ENCODE measurements at places on chromosomes 16 and 17.

DNA sequence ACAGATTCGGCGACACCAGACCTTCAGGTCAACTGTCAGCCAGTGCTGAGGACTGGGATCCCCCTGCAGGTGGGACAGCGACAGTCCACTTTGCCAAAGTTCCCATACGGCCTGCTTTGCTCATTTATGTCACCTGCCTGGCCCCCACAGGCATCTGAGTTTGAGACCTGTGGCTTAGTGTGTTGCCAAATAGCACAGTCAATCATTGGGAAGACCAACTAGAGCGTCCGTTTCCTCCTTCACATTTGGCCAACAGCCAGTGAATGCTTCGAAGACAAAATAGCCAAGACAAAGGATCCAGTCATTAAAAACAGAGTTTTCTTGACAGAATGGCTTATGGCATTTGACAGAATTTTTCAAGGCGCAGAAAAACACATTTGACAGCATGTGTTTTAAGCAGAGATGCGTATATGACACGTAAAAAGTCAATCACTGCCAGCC lies 113.8 kb downstream of the ABCC12 start:
- DNase-seq, result no peak

DNA sequence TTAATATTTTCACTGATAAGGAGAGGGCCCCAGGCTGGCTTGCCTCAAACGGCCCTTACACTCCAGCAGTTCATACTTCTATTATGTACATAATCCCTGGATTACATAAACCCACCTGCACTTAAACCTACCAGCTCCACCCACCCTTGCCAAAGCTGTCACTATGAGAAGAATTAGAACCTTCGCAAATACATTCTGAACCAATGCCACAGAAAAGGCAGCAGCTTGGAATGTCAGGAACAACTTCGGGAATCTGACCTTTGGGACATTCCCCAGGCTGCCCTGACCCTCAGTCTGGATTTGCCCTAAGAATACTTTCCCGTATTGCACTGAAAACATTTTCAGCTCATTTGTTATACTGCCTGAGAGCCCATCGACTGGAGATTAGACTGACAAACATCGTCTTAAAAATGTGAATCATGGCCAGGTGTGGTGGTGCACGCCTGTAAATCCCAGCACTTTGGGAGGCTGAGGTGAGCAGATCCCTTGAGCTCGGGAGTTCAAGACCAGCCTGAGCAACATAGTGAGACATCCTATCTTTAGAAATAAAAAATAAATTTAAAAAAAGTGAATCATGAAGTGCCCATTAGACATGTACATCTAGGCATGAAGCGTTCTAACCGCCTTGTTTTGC lies 21.0 kb upstream of the SEC14L1 start:
- DNase-seq, result no peak

- DNase-seq, result no peak
Measured at GRCh38 chr17:10516065-10516464, 2.3 kb downstream of the MYH1 start.

- no peak for DNase-seq
Measured at GRCh38 chr16:19354371-19354770, 63.3 kb upstream of the TMC5 start.

DNA sequence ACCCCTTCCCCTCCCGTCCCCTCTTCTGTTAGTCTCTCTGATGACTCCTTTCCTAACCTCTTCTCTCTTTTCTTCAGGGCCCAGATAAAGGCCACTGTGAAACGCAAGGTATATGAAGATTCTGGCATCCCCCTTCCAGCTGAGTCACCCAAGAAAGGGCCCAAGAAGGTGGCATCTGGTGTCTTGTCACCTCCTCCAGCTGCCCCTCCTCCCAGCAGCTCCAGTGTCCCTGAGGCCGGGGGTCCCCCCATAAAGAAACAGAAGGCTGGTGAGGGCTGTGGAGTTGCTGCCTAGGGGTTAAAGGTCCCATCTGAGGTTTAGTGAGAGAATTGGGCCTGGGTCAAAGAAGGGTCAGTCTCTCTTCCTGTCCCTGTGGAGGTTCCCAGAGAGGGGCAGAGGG lies 4.0 kb downstream of the RNASEK start:
- DNase-seq, result no peak

DNA sequence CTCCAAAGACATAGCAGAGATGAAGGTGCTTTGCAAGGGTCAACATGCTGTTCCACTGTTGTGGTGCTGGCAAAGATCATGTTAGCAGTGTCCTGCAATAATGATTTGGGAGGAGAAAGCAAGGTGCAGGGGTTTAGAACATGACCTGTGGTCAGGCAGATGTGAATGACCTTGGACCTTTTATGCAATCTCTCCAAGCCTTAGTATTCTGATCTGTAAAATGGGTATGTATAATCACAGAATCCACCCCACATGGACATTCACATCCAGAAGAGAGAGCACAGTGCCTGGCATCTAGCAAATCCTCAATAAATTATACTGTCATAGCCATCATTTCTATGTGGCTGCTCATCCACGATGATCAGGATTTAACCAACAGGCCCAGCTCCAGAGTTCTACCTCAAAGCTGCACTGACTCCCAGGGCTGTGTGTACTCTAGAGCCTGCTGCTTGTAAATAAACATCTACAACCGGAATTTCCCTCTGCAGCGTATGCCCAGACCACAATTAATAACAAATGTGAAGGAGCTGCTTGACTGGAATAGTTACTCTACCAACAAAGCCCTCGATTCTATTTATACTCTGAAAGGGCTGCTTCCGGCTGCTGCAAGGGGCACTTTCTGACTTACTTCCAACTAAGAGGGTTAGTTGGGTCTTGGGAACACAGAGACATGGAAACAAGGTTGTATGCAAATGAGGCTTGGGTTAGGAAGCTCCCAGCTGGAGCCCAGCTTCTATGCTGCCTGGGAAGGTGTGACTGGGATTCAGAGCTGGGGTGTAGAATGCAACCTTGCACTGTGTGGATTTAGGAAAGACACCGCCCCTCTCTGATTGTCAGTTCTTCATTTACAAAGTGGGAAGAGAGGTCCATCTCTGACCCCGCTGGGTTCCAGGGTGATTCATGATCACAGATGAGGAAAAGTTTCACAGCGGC lies 265.2 kb downstream of the XYLT1 start:
- no peak for DNase-seq

- DNase-seq, result no peak
Measured at GRCh38 chr17:31586946-31587345, 195.5 kb downstream of the RAB11FIP4 start.

GRCh38 chr16:67372664-67373063 lies 20.6 kb downstream of the TPPP3 start:
- DNase-seq, result no peak

DNA sequence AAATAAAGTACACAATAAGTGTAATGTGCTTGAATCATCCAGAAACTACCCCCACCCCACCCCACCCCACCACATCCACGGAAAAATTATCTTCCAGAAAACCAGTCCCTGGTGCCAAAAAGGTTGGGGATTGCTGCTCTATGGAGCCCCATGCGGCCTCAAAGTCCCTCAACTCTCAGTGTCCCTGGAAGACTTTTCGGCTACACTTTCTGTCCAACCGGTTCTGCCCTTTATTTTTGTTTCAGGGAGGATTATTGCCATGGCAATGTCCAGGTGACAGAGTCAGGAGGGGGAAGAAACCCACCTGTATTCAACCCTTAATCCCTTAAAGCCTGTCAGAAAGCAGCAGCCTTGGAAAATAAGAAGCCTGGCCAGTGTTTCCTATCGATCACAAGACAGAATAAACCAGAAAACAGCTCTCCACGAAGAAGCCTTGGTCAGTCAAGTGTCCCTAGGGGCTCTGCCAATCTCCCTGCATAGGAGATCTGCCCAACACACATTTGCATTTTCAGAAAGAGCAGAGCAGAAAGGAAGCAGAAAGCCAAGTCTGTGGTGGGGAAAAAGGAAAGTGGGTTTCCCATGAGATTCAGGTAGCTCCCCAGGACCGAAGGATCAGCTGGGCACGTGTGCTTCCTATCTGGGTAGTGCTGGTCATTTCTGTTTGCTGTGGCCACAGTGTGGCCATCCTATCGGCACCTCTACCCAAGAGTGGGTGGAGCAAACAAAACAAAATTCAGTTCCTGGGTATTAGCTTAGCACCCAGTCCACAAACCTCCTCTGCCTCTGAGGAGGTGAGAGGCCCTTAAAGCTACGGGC lies 342.7 kb downstream of the SOX9 start:
- DNase-seq, result no peak

DNA sequence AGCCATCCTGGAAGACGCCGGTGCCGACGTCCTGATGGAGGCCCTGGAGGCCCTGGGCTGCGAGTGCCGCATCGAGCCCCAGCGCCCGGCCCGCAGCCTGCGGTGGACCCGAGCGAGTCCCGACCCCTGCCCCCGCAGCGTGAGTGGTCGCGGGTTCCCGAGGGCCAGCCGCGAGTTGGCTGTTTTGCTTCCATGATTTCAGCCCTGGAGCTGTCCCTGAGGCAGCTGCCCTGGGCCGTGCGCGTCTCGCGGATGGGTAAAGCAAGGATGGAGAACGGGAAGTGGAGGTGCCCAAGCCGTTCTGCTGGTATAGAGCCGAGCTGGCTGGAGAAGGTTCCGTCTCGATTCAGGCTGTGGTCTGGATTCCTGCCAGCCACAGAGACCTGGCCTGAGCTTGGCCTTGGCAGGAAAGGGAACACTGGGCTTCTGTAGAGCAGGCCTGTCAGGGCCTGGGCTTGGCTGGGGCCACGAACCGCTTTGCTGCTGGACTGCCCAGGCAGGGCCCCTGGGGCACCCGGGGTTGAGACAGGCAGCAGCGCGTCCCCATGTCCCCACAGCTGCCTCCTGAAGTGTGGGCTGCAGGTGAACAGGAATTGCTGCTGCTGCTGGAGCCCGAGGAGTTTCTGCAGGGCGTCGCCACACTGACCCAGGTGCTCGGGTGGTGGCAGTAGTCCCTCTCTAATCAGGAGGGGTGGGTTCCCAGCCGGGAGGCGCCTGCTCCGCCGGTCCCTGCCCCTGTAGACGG lies 941 bp upstream of the MRPS34 start:
- DNase-seq, result no peak

GRCh38 chr17:38906460-38907228 lies 18.8 kb upstream of the LASP1NB start:
- no peak for DNase-seq

- DNase-seq, result no peak
Measured at GRCh38 chr16:83253521-83253920, 554.3 kb upstream of the HSBP1 start.

DNA sequence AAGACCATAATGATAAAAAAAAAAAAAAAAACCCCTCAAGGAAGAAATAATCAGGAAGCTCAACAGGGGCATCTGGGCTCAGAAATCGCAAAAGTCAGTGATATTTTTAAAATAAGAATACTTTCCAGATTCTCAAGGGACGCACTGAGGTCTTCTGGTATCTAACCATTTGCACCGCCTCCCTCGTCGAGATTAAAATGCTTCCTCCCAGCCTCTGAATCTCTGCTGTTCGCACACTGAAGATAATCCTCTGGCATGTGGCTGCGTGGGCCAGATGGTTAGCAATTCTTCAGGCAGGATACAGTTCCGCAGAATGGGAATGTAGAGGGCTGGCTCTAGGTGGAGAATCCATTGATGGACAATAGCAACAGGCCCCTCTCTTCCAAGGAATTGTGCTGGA lies 211.7 kb upstream of the CDH5 start:
- DNase-seq, result no peak

DNA sequence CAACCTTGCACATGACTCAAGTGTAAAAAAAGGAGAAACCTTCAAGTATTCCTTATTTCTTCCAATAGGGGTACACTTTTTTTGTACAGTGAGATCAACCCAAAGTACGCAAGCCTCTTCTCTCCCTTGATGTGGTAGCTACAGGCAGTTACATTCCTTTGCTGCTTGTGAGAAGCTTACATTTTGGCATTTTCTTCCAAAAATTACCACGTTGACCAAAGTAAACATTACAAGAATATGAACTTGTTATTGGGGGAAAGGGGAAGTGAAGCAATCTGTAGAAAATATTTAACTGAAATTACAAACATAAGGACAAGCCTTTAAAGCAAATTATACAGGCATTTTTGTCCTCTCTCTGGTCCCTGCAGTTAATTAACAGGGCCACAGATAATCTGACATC lies 97.0 kb upstream of the TOB1 start:
- no peak for DNase-seq

Data from stimulated activated CD4-positive, alpha-beta T cell treated with anti-CD3 and anti-CD28 coated beads, TNF-alpha, amount 100 ng/mL, for 1 hour (primary cell).